ENCODE measurements at places on chromosomes 1 and 21.

GRCh38 chr1:51960262-51960661 is 30.2 kb downstream of the RAB3B start:
- DNase-seq, result no peak

DNA sequence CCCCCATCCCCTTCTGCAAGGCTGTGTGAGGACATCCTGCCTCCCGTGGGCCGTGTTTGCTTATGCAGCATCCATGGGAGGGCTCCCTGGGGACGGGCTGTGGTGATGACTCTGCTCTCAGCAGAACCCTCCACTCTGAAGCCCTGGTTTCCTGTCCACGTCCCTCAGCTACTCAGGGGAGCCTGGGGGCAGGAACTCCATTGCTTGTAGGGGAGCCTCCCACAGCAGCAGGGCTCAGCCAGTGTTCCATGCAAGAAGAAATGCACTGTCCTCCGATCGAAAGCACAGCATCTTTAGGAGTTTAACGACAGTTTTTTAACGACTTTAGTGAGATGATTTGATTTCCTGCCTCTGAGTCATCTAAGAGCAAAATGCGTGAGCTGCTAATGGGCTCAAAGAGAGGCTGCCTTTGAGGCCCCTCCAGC is 8.3 kb upstream of the KCNAB2 start:
- no peak for DNase-seq

DNA sequence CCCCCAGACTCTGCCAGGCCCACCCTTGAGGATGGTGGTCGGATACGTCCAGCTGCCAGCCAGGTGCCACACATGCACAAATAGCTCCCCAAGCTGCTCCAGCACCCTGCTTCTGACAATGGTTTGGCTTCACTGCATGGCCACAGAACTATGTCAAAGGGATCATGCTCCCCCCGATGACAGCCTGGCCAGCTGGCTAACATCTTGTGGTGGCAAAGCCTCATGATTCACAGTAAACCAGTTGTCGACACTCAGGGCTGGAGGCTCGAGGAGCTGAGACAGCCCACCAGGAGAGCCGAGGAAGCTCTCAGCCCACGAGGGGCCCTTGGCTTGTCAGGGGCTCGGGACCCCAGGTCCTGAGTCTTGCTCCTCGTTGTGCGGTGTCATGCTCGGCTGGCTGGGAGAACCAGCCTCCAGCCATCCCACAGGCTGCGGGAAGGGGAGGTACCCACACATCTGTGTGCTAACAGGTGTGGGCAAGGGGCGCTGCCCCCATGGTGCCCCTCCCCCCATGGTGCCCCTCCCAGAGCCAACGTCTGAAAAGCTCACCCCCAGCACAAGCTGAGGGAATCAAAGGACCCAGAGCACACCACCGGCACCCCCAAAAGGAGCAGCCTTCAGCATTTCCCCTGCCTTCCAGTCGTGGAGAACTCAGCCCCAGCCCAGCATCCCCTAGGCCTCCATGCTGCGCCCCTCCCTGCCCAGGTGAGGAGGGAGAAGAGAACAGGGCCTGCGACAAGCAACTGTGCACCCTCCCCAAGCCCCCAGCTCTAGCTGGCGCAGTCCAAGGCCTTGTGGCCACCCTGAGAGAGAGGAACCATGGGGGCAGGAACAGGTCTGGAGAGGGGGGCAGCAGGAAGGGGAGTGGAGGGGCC is 41.2 kb downstream of the KIF21B start:
- no peak for DNase-seq

DNA sequence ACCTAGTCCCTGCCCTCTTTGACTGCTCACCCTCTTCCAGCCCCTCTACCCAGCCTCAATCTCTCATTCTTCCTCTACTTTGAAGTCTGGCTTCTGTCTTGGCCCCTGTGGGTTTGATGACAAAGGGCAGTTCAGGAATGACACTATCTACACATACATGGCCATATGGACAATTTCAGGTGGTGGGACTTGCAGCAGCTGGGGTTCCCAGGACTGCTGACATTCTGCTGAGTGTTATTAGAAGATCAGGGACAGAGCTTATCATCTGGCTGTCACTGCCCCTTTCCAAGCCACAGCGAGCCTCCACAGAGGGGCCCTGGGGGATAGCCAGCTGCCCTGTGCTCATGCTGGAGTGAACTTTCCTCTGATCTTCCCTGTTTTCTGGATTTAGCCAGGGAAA is 97.4 kb upstream of the IPO9 start:
- DNase-seq, result no peak

GRCh38 chr1:113898241-113898814 is 6.3 kb downstream of the AP4B1 start:
- DNase-seq, result no peak

GRCh38 chr1:204703268-204703664 is 17.7 kb upstream of the LRRN2 start:
- DNase-seq, result no peak

GRCh38 chr21:33940164-33940880 is 24.7 kb upstream of the ATP5PO start:
- DNase-seq, result no peak

- DNase-seq, result no peak
Observed at GRCh38 chr1:81234237-81234636, 566.5 kb upstream of the ADGRL2 start.

GRCh38 chr21:32184065-32184464 is 94.8 kb downstream of the MIS18A start:
- no peak for DNase-seq

DNA sequence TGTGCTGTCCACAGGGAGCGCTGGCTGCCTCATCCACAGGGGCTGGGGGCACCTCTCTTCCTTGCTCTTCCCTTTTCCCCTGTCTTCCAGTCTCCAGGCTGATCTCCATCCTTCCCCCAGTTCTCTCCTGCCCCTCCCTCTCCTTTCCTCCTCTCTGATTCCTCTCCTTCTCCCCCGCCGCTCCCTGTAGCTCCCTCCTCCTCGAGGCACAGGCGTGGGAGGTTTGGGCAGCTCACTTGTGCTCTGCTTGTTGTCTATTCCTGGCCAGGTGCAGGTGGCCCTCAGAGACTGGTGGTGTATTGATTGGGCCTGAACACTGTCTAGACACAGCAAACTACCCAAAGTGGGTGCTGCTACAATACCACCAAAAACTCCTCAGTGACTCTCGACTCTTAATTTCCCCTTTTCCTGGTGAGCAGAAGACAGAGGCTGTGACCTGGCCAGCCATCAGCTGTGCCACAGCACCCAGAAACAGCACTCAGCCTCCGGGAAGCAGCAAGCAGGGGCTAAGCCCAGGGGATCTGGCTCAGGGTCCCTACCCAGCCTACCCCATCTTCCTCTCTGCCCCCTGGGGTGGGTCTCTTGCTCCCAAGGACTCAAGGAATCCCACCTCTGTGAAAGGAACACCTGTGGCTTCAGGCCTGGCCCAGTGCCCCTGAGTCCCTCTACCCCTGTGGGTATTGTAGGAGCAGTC is 93.3 kb downstream of the DDX20 start:
- DNase-seq, result no peak

DNA sequence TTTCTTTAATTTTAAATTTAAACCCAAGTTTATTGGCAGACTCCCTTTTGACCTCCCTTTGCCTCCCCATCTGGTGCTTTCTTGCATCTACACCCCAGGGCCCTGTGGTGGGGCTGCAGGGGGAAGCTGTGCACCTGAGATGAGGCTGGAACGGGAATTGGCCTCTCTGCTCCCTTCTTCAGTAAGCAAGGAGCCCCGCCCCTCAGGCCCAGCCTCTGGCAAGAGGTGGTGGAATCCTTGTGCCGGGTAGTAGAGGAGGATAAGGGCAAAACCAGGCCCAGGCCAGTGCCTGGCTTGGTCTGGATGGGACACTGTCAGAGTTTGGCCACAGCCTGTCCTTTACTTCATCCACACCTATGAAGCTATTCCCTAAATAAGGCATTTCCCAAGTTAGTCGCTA is 25.1 kb downstream of the ATP8B2 start:
- DNase-seq, result no peak

GRCh38 chr1:8364528-8365442 is 46.9 kb downstream of the SLC45A1 start:
- no peak for DNase-seq

DNA sequence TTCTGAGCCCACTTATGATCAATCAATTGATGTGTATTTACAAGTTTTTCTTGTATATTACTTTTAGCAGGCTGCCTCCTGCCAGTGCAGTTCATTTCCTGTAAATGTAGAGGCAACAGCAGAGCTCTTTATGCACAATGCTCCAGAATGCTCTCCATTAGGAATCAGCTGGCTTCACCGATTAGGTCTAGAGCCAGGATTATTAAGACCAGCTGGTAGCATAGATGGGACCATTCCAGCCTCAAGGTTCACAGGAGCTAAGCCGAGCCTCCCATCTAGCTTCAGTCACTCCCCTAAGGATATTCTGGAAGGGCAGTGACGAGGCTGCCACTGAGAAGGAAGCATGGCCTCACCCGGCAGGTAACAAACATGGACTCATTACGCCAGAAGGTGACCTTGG is 36.8 kb downstream of the DHRS3 start:
- no peak for DNase-seq

DNA sequence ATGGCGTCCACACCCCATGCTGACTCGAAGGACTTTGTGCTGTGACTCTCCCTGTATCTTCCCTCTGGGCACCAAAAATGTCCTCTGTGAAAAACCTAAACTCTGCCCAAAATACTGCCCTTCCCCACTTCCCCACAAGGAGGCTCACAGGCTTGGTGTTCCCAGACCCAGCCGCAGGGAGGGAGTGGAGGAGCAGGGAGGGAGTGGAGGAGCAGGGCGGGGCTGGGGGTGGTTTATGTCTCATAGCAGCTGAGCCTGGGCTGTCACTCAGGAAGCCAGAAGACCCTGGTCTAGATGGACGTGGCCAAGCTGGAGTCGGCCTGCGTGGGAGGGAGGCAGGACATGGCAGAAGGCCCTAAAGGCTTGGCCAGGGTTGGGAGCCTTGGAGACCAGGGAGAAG is 461.7 kb downstream of the PTPRU start:
- DNase-seq, result no peak

GRCh38 chr1:40789342-40789598 is 5.7 kb downstream of the KCNQ4 start:
- DNase-seq, result no peak

DNA sequence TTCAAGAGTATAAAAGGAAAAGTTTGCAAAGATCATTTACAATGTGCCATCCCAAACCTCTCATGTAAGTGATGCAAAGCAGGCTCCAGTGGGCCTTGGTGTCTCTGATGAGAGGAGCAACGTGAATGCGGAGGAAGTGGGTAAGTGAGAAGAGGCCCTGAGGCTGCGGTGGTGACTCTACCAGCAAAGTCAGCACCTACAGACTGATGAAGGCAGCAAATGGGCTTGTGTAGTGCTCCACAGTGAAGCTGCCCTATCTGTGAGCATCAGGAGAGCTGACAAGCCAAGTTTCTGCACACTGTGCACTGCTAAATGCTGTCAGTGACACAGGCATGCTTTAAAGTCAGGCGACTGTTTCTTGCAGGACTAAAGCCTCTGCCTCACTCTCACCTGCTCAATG is 15.6 kb upstream of the RAP1A start:
- DNase-seq, result peak; percentile 49

- DNase-seq, result no peak
Observed at GRCh38 chr1:10601342-10602070, 126.8 kb downstream of the PEX14 start.

DNA sequence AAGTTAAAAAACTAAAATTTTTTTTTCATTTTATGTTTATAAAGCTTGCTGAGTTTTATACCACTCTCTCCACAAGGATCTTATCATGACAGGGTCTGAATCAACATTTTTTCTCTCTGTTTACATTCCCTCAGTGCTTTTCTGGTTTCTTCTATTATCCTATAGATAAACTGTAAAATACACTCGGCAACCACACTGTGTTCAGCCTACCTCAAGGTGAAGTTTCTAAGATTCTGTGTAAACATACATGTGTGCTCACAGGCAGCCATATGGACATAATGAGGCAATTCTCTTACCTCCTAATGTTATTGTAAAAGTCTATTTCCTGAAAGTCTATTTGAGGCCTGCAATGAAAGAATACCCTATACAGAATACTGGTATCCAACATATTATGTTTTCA is 114.6 kb downstream of the NTPCR start:
- DNase-seq, result no peak

DNA sequence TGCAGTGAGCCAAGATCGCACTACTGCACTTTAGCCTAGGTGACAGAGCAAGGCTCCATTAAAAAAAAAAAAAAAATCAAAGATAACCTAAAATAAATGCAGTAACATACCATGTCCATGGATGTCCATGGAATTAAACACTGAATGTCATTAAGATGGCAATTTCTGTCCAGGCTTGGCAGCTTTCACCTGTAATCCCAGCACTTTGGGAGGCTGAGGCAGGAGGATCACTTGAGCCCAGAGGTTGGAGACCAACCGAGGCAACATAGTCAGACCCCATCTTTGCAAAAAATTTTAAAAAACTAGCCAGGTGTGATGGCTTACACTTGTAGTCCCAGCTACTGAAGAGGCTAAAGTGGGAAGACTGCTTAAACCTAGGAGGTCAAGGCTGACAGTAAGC is 100.1 kb downstream of the RUSC1 start:
- DNase-seq, result no peak

GRCh38 chr1:41695118-41695745 is 210.7 kb upstream of the EDN2 start:
- no peak for DNase-seq

- no peak for DNase-seq
Observed at GRCh38 chr1:101323535-101323934, 86.7 kb downstream of the S1PR1 start.

GRCh38 chr1:231187571-231187970 is 25.7 kb downstream of the TRIM67 start:
- DNase-seq, result no peak

- DNase-seq, result no peak
Observed at GRCh38 chr1:22449636-22450035, 2.0 kb upstream of the ZBTB40 start.

DNA sequence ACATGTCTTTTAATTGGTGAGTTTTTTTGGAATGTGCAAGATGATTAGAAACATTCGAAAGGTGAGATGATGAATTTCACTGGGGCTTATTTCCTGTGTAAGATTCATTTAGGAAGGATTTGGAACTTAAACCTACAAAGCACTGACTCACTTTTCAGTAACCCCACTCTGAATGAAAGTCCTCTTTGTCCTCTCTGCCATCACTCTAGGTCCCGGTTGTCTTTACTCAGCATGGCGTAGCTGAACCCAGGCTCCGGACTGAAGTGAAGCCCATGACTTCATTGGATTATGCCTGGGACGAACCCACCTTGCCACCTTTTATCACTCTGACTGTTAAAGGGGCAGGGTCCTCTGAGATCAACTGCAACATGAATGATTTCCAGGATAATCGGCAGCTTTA is 139.4 kb downstream of the VPS13D start:
- no peak for DNase-seq

DNA sequence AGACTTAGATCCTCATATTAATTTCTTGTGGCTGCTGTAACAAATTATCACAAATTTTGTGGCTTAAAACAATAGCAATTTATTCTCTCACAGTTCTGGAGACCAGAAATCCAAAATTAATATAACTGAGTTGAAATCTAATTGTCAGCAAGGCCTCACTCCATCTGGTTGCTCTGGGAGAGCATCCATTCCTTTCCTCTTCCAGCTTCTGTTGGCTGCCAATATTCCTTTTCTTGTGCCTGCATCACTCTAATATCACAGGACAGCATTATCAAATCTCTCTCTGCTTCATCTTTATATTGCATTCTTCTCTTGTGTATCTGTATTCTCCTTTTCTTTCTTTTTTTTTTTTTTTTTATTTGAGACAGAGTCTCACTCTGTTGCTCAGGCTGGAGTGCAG is 9.3 kb downstream of the SLC35A3 start:
- no peak for DNase-seq

GRCh38 chr1:171898941-171899340 is 57.6 kb downstream of the DNM3 start:
- no peak for DNase-seq

Data from stimulated activated CD4-positive, alpha-beta T cell treated with anti-CD3 and anti-CD28 coated beads, Interleukin-1b, Interleukin-23, amount 100 ng/mL, for 1 hour (primary cell).